T47D (cell line): ENCODE measurements at places on chromosomes 16 and 17.

- no peak for DNase-seq
These were observed 132.1 kb downstream of the KCNJ12 start for GRCh38 chr17:21508211-21508610.

DNA sequence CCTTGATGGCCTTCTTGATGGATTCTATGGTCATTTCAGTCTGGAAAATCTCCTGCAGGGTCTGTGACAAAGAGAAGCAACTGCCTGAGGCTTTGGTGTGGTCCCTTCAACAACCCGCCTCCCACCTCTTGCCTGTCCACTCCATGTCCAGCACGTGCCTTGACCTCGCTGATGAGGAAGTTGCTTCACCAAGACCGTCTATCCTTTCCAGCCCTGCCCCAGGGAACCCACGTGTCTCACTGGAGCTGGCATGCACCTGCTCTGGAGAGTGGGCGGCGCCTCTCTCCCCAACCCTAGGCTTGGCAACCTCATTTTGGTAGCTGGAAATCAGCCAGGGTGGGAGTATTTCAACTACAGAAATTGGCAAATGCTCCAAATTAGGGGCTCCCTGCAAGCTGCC is 32.6 kb downstream of the TEKT3 start:
- DNase-seq = no peak

- peak; percentile 91 for DNase-seq
These were observed 8.0 kb upstream of the FASN start for GRCh38 chr17:82105882-82106687.

- no peak for DNase-seq
These were observed 72.8 kb downstream of the SOCS1 start for GRCh38 chr16:11183035-11183812.

DNA sequence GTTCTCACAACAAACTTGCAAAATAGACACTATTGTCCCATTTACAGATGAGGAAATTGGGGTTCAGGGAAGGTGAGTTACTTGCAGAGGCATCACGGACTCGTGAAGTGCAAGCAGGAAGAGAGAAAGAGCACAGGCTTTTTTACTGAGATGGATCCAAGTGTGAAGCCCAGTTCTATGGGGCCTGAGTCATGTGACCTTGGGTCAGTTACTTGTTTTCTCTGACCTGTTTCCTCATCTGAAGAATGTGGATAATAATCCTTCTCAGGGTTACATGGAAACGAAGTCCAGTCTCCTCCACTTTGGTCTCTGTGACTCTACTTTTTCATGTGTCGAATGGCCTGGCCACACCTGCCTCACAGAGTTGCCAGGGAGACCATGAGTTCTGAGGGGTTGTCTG is 134.4 kb downstream of the SPACA3 start:
- no peak for DNase-seq
